Mesothelial cell of epicardium (in vitro differentiated cells): ENCODE measurements at places on chromosomes 11 and 22.

DNA sequence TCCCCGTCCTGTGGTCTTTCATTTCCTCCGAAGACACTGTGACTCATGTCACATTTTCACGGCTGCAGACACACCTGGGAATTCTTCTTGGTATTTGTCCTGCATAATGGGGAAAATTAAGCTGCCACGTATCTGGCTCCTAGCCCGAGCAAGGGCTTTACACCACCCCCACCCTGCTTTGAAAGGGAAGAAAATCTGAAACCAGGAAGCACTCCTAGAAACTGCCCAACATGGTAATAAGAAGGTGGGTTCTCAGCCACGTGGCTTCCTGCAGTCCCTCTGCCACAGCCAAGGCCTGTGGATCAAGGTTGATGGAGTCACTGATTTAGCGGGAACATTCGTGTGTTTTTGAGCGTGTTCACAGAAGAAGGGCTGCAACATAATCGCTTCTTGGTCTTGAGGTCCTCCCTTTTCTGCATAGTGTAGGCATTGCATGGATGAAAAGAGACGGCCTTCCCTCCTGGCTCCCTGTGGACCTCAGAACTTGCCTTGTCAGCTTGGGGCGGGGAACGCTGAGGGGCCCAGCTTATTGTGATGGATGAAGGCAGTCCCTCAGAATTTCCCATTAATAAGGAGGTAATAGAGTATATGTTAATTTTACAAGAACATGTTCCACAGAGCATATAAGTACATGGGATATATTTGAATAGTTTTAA lies 292.0 kb downstream of the NTM start:
- H3K27ac ChIP-seq: peak overlapping the region; percentile 11
- H3K4me3 ChIP-seq: no peak overlapping the region
- H3K4me1 ChIP-seq: peaks cover 4% of the 10 kb centered on the region
- DNase-seq: no peak
- no peaks in the 10 kb centered on the region for H3K36me3 ChIP-seq

GRCh38 chr11:60699936-60700335 lies 524 bp downstream of the MS4A8 start:
- H3K27ac ChIP-seq: no peak overlapping the region
- DNase-seq: no peak
- no peak overlapping the region for H3K4me3 ChIP-seq
- H3K36me3 ChIP-seq: no peaks in the 10 kb centered on the region
- no peaks in the 10 kb centered on the region for H3K4me1 ChIP-seq
- H3K27me3 ChIP-seq: peaks cover 18% of the 10 kb centered on the region

GRCh38 chr11:100923555-100923954 lies 206.1 kb downstream of the PGR start:
- DNase-seq: no peak
- H3K4me3 ChIP-seq: no peak overlapping the region
- no peak overlapping the region for H3K27ac ChIP-seq
- no peaks in the 10 kb centered on the region for H3K27me3 ChIP-seq

DNA sequence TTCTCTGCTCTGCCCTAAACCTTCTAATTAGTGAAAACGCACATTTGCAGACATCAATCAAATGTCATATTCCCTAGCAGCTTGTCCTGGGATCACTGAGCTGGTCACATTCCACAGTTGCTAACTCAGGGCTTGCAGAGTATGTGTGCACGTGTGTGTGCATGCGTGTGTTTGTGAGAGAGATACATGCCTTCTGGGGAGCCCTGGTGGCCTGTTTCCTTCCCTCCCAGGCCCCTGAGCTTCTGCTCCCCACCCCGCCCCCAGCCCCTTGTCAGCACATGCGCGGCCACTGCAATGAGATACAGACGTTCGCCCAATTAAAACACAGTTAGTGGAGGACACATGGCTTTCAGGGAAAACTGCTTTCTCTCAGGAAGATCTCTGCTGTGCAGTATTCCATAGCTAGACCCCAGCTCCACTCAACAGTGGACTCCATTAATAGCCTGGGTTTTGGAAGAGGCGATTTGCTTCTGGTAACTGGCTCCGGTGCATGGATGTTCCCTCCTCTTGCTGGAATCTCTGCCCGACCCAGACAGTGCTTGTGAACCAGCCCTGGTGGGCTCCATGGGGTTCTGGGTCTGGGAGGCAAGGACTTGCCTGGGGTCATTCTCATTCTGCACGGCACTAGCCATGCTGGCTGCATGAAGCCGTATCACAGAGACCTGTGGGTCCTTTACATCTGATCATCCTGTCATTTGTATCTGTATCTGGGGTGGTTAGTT lies 17.7 kb downstream of the LRP5 start:
- H3K4me3 ChIP-seq: no peak overlapping the region
- H3K27me3 ChIP-seq: no peaks in the 10 kb centered on the region
- peaks cover 3% of the 10 kb centered on the region for H3K36me3 ChIP-seq

DNA sequence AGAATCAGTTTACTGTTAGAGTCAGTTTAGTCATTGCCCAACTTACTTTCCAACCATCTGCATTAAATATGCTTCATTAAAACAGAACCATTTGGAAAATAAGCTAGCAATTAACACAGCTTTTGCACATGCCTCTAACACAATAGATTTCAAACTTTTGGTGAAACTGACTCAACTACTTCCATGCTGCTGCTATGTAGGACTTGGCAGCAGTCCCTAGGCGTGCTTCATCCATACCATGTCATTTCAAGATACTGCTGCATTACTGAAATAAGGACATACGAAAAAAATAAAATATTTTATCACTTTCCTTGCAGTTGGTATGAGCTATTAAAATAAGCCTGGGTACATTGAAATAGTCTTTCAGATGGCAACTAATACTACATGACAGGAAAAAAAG lies 65.5 kb upstream of the SOX6 start:
- no peaks in the 10 kb centered on the region for H3K27me3 ChIP-seq
- peaks cover 7% of the 10 kb centered on the region for H3K36me3 ChIP-seq
- DNase-seq: no peak
- no peak overlapping the region for H3K27ac ChIP-seq
- H3K4me3 ChIP-seq: no peak overlapping the region
